ENCODE measurements at places on chromosomes 1 and 21. TPM values are rescaled to one million over a fixed set of nuclear protein-coding genes. Genes with fewer than 3 reads are reported as not detected.
A peak's percentile ranks its signal among the peaks of the same experiment; 100 is the strongest.

CPT2 gene
- total RNA-seq: 11.8 TPM

RIMS3 gene
- total RNA-seq: 1.1 TPM

GPR37L1 gene
- not detected for total RNA-seq

FLG2 gene
- not detected for total RNA-seq

SLAMF7 gene
- total RNA-seq: 227 TPM

DNA sequence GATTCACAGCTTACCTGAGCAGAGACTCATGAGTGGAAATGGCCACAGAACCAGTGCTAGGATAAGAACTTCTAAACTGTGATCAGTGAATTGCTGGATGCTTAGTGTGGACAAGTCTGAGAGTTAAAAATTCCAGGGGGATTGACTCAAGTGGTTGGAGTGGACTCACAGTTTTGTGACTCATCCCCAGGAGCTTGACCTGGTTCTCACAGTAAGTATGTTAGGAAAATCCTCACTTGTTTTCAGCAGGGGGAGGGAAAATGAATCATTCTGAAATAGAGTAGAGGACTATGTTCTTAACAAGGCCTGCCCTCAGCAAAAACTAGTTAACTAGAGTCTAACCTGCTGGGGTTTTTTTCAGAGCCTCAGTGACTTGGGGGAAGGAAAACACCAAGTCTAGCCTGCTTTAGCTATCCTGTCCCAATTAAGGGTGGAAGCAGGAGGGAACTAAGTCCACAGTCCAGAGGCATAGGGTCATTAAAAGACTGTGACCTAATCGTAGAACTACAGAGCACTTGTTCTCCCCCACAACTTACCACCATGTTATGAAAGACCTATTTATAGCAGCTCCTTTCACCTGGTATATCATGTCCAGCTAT lies 6.1 kb upstream of the CDC73 start:
- H3K4me3 ChIP-seq: no peak overlapping the region
- no peak for DNase-seq
- H3K36me3 ChIP-seq: no peaks in the 10 kb centered on the region
- H3K27ac ChIP-seq: no peak overlapping the region
- H3K27me3 ChIP-seq: no peaks in the 10 kb centered on the region
- no peaks in the 10 kb centered on the region for H3K4me1 ChIP-seq

GRCh38 chr1:58443986-58444868 lies 102.3 kb downstream of the OMA1 start:
- H3K27me3 ChIP-seq: no peaks in the 10 kb centered on the region
- H3K4me3 ChIP-seq: no peak overlapping the region
- DNase-seq: no peak
- no peak overlapping the region for H3K27ac ChIP-seq
- H3K4me1 ChIP-seq: no peaks in the 10 kb centered on the region

GRCh38 chr1:11629184-11630016 lies 24.8 kb downstream of the FBXO2 start:
- no peak for DNase-seq
- no peak overlapping the region for H3K4me3 ChIP-seq
- no peaks in the 10 kb centered on the region for H3K36me3 ChIP-seq
- no peak overlapping the region for H3K27ac ChIP-seq

DNA sequence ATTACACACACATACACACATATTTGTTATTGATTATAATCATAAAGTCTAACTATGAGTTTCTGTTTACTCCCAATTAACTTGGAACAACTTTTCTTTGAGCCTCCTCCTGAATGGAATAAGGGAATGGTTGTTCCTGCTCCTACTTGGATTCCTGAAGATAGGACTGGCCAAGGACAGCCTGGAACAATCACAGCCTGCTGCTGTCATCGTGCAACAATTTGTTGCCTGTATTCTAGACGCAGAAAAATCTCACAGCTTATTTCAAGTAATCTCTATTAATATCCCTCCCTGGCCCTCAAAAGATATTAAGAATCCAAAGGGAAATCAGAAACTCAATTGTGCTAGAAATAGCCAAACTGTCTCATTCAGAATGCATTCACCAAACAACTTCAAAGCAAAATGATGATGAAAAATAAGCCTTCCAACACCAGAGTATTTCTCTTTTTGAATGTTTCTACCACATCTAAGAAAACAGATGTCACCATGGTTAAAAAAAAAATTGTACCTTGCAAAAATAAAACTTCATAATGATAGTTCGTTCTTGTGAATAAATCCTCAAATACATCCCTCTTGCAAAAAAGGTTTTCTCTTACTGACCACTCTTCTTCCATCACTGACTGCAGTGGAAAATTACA lies 30.9 kb downstream of the RCAN1 start:
- H3K27me3 ChIP-seq: no peaks in the 10 kb centered on the region

- H3K27ac ChIP-seq: peak overlapping the region; percentile 26
- H3K4me3 ChIP-seq: no peak overlapping the region
- H3K4me1 ChIP-seq: peaks cover 83% of the 10 kb centered on the region
- DNase-seq: no peak
- H3K36me3 ChIP-seq: no peaks in the 10 kb centered on the region
Measured at GRCh38 chr1:24955161-24955560, 25.1 kb upstream of the RUNX3 start.

DNA sequence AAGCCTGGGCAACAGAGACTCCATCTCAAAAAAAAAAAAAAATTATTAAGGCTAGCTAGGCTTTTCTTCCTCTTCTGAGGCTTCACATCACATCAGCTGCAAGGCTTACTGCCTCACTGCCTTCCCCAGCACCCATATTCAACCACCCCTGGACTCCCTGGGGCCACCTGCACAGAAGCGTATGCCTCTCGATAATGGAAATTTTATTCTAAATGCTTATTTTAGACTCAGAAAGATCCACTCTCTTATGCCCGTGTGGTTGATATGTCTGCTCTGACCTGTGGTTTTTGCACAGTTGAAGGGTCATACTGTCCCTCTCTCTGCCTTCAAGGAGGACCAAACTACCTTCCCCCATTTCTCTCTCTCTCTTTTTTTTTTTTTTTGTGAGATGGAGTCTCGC lies 1.5 kb upstream of the FCRLA start:
- no peak overlapping the region for H3K4me3 ChIP-seq
- DNase-seq: no peak
- peak overlapping the region; percentile 12 for H3K27ac ChIP-seq
- no peaks in the 10 kb centered on the region for H3K27me3 ChIP-seq

All from natural killer cell (primary cell).